Stimulated activated CD8-positive, alpha-beta memory T cell treated with anti-CD3 and anti-CD28 coated beads, Interleukin-15, amount 100 ng/mL, for 4 hours (primary cell): ENCODE measurements at places on chromosomes 3 and 15.

GRCh38 chr3:140924097-140924873 is 17.4 kb upstream of the SLC25A36 start:
- DNase-seq, result no peak

GRCh38 chr15:74399100-74399499 is 31.7 kb upstream of the CYP11A1 start:
- DNase-seq, result no peak

- DNase-seq, result no peak
Measured at GRCh38 chr3:31356941-31357340, 175.8 kb upstream of the STT3B start.

DNA sequence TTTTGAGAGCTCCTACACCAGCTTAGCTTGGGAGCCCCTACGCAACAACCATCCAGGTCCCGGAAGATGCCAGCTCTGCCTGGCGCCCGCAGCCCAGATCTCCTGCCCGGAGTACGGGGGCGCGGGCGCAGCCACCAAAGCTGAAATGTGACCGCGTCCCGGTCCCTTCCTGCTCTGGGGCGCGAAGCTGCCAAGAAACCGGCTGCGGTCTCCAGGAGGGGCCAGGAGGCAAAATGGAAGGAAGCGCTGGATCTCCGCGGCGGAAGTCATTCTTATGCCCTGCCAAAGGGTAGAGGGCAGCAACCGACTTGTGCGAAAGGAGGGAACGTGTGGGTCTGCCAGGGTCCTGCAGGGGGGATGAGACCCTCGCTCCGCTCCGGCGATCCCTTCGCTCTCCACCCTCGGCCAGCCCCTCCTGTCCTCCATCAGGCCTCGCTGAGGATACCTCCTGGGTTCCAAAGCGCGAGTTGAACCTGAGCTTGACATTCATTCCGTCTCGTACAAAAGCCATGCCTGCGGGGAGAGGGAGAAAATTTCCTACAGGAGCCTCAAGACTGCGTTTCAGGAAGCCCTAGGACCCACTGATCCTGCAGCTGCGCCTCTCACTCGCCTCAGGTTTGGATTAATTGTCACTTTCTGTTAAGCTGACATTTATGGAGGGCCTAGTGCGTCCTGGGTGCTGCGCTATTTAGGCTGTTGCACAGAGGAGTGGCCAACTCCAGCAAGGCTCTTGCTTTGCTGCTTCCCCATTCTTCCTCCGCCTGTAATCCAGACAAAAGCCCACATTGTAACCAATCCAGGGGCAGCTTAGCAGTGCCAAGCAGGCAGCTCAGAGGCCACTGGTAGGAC is 98.3 kb upstream of the VGLL3 start:
- DNase-seq, result no peak

GRCh38 chr3:149902498-149903139 is 68.1 kb downstream of the PFN2 start:
- no peak for DNase-seq

GRCh38 chr3:36903119-36903882 is 41.6 kb downstream of the TRANK1 start:
- DNase-seq, result no peak

DNA sequence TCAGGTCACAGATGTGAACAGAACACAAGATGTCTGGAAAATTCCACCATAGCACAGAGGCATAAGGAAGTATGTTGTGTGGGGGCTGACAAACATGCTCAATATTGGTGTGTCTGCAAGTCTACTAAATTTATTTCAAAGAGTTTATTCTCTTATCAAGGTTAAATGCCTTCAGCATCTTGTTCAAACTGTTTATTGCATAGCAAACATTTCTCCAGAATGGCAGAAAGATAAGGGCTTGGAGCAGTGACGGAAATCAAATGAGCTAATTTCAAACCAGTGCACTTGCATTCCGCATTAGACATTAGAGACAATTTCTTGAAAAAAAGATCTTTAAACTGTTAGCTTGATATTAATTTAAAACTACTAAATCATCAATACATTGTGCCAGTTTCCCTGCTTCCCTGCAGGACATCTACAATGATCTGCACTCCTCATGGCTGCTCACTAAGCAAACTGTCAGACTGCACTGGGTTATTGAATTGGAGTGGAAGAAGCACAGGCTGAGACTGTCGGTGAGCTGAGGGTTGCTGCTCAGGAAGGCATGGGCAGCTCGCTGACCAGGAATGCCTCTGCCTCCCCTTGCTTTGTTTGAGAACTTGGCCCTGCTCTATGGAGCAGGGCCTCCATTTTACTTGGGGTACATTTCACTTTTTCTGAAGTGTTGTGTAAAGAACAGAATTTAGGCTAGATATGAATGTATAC is 89.4 kb downstream of the KCNAB1 start:
- no peak for DNase-seq

GRCh38 chr3:53830944-53831343 is 15.3 kb downstream of the CHDH start:
- no peak for DNase-seq

DNA sequence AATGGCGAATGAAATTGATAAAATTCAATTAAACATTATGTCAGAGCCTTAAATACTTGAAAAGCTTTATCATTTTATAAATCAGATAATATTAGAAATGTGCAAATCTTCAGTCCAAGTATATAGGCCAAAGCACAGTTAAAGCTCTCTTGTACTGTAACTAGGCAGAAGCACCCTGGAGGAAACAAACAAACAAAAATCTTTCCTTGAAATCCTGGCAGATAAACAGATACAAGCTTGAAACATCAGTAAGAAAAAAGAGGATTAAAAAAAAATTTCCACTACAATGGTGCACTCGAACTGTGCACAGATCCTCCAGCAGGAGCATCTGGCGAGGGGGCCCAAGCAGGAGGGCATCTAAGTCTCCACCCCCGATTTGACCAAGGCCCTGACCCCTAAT is 166.6 kb downstream of the PLD1 start:
- no peak for DNase-seq

DNA sequence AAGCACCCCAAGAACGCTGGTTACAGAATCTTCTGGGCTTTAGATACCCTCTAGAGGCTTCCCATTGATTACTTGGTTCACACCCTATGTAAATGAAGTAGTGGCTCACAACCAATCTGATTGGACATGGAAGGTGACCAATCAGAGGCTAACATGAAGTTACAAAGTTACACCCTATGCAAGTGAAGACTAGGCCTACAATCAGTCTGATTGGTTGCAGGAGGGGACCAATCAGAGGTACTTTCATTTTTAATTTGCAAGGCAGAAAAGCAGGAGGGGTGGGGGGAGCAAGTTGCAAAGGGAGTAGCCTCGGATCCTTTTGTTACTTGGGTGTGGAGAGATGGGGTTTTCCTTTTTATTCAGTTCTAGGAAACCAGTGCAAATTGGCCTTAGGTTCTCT is 11.1 kb upstream of the RTP2 start:
- no peak for DNase-seq

- no peak for DNase-seq
Measured at GRCh38 chr3:50170689-50171088, 15.6 kb downstream of the SEMA3F start.

- no peak for DNase-seq
Measured at GRCh38 chr3:14440168-14440518, 37.7 kb downstream of the SLC6A6 start.

DNA sequence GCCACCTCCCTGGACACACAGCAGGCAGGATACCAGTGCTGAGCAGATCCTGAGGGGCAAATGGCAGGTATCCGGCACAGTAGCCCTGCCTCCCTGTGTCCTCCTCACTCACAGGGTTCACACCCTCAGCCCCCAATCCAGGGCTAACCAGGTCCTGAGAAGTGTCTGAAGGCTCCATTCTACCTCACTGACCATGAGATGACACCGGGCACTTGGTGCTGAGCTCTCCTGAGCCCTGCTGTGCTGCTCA is 115.4 kb upstream of the ATP2B2 start:
- DNase-seq, result no peak

GRCh38 chr15:64647367-64647766 is 128.0 kb downstream of the RBPMS2 start:
- DNase-seq, result no peak

GRCh38 chr3:77917225-77917624 is 877.3 kb downstream of the ROBO2 start:
- DNase-seq, result no peak

DNA sequence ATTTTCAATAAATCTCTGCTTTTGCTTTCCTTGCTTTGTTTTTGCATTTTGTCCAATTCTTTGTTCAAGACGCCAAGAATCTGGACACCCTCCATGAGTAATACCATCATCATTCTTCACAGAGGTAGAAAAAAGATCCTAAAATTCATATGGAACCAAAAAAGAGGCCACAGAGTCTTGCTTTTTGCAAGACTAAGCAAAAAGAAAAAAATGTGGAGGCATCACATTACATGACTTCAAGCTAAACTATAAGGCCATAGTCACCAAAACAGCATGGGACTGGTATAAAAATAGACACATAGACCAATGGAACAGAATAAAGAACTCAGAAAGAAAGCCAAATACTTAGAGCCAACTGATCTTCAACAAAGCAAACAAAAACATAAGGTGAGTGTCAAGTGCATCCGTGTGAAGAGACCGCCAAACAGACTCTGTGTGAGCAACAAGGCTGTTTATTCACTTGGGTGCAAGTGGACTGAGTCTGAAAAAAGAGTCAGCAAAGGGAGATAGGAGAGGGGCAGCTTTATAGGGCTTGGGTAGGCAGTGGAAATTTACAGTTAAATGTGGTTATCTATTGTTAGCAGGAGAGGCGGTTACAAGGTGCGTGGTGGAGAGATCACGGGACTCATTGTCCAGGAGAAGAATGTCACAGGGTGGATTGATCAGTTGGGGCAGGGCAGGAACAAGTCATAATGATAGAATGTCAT is 10.9 kb downstream of the STRIT1 start:
- DNase-seq, result no peak

- DNase-seq, result no peak
Measured at GRCh38 chr3:42991341-42992315, 12.5 kb downstream of the GASK1A start.

GRCh38 chr15:24766511-24767133 is 91.0 kb downstream of the NPAP1 start:
- DNase-seq, result no peak

DNA sequence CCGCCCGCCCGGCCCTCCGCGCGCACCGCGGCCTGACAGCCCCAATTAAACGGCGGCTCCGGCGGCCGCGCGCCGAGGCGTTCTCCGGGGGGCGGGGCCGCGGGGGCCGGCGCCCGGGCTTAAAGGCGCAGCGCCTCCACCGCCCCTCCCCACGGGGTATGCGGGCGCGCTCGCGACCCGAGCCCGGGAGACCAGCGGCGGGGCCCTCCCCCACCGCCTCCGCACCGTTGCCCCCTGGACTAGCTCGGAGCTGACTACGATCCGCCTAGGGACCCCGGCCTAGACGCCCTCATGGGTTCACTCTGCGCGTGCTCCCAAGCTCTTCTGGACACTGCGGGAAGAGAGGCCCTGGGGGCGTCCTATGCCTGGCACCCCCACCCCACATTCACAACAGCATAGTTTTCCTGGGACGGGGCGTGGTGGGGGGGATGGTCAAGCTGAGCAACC is at the start of gene DUSP7:
TSS of gene DUSP7 (minus strand) at position 51 of the 447 bp plus-strand sequence. CDS start 205 bp downstream, outside the sequence.
- DNase-seq, result peak; percentile 41
